T-cell (primary cell): ENCODE measurements at places on chromosomes 7 and 10. TPM values are rescaled to one million over a fixed set of nuclear protein-coding genes. Genes with fewer than 3 reads are reported as not detected.

DNA sequence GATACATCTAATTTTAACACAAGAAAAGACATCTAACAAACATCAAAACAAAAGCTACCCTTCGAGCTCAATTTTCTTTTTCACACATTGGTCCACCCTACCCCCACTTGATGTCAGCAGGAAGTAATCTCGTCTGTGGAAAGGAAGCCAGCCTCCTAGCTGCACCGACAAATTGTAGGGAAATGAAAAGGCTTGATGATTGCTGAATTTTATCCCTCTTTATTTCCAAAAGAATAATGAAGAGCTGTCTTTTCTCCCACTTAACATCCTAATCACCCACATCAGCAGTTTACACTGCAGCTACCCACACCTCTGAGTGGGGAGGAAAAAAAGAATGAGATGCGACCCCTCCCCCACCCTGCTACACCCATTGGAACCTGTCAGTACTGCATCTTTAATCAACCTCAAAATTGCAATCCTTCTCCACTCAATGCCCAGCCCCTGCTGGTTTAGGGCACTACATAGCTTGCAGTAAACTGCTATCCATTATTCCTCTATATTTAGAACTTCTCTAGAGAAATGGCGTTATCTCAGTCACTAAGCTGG lies 10.6 kb upstream of the CPVL start:
- no peak for DNase-seq

Gene MNX1
- not detected for total RNA-seq

DNA sequence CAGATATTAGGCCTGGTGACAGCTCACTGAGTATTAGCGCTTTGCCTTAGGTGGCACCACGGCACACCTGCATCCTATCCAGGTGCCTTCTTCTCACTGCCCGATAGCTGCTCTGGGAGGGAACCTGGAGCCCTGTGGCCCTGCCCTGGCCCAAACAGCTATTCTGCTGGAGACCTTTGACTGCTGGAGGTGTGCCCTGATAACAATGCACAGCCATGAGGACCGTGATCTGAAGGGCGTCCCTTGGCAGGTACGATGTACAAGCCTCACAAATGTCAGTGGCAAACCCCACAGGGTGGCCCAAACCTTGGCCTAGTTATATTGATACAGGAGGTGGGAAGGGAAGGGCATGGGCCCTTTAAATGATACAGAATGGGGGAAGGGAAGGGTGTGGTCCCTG lies 259.5 kb downstream of the GRID1 start:
- DNase-seq = no peak

- no peak for DNase-seq
Measured at GRCh38 chr10:110017052-110017451, 9.3 kb downstream of the ADD3 start.
